RPMI8226 (cell line): ENCODE measurements at places on chromosomes 16 and 17.

GRCh38 chr17:80262291-80262690 is 1.6 kb downstream of the RNF213 start:
- DNase-seq: no peak

DNA sequence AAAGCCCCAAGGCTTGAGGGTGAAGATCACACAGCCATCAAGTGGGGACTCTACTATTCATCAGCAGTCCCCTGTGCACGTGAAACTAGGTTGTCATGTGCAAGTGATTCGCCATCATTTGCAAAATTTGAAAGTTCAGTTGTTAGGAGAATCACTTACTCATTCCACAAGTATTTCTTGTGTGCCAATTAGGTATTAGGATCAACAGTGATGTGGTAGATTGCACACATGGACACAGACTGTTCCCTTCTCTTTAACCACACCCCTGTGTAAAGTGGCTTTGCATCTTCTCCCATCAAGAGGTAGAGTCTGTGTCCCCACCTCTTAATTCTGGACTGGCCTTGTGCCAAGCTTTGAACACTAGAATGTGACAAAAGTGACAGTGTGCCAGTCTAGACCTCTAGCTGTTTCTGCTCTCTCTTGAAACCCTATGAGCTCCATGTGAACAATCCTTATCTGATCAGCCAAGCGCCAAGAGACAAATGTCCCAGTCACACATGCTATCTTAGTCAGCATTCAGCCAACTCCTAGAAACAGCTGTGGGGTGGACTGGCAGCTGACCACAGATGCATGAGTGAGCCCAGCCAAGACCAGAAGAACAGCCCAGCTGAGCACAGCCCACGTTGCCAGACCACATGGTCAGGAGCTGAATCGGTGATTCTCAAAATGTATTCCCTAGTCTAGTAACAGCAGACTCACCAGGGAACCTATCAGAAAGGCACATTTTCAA is 31.5 kb upstream of the SHISA9 start:
- no peak for DNase-seq

GRCh38 chr16:12547608-12547922 is 256.1 kb downstream of the CPPED1 start:
- DNase-seq: no peak

DNA sequence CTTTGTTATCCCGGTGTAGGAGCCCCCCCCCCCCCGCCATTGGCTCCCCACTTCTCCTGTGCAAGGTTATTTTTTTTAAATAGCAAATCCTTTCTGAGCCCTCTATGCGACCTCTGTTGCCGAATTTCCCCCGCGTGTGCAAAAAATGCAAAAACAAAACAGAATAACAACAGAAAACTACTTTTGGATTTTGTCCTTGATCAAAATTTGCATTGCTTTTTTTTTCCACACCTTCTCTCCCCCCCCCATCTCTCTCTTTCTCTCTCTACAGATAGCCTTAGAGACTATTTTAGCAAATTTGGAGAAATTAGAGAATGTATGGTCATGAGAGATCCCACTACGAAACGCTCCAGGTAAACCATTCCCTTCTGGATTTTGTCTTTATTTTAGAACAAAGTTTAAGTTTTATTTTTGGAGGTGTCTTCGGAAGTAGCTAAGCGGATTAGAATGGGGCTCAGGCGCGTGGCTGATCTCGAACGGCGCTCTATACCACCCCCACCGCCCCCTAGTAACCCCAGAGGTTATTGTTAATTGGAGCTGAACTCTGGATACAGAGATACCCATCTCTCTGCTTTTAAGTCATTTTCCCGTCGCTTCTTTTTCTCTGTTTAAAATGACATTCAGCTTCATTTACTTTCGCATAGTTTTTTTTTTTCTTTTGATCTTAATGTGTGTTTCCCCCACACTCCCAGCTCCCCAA is 1.0 kb downstream of the MSI2 start:
- peak; percentile 46 for DNase-seq

DNA sequence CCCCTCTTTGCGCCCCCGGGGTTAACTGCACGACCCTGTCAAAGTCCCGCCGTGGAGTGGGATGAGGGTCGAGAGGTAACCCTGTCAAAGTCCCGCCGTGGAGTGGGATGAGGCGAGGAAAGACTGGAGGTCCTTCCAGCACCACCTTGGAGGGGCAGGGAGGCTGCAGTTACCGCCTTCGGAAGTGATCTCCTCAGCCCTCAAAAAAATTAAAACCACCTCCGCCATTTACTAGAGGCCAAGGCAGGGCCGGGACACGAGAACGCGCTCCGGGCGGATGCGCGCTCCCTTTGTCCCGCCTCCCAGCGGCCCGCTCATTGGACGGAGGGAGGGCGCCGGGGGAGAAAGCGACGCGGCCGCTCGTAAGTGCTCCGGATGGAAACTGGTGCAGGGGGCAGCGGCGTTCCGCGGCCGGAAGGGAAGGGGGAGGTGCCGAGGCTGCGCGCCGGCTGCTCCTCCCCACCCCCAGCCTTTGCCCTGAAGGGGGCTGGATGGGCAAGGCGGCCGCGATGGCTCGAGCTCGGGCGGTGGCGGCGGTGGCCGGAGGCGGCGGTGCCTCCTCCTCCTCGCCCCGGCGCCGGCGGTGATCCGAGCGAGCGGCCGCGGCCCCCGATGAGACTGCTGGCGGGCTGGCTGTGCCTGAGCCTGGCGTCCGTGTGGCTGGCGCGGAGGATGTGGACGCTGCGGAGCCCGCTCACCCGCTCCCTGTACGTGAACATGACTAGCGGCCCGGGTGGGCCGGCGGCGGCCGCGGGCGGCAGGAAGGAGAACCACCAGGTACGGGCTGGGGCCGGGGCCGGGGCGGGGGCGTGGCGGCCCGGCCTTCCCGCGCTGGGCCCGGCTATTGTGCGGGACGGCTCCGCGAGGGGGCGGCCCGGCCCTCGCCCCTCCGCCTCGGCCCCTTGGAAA is at the start of gene METTL9:
METTL9 (plus strand) TSS at position 456 of the 909 bp plus-strand sequence; CDS start at position 613, 157 bp downstream.
- peak; percentile 98 for DNase-seq

DNA sequence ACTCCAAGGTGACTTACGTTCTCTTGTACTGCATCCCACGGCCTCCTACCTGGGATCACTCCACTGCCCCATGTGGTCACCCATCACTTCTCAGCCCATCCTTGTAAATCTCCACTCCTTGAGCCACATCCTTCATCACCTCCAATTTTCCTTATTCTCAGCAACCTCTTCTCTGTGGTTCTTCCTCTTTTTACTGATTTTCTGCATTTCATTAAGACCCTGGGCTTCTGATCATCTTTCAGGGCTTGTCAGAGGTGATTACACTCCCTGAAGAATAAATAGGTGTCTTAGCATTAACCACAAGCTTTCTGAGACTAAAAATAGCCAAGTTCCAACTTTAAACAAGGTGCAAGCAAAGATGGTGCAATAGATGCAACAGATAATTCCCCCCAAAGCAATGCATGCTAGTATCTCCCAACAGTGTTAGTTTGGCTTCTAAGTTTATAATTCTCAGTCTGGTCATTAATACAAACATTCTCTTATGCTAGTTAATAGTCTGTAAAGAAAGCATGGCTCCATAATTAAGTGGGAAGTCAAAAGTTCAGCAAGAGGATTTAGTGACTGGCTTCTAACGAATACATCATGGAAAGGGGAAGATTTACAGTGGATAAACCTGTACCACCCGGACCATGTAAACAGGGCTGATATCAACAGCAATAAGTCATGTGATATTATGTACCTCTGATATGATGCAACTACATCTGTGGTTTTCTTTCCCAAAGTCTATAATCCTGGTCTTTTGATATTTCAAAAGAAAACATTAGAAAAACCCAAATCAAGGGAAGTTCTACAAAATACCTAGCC is 47.4 kb upstream of the FOXJ1 start:
- no peak for DNase-seq

DNA sequence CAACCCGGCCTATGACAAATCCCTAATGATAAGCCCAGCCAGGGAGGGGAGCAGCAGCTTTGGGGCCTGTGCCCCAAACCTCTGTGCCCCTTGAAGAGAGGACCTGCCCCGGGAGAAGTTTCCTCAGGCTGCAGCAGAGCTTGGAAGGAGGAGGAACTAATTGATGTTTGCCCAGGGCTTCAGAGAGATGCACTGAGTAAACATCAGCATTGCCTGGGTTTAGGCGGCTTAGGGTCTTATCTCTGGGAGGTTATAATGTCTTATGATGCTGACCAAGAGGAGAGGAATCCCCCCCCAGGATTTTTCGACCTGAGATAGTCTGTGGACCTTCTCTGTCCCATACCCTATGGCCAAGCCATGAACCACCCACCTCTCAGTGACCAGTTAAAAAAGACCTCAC is 148.7 kb upstream of the SDK2 start:
- DNase-seq: no peak

GRCh38 chr16:89033304-89033703 is 56.3 kb upstream of the CBFA2T3 start:
- DNase-seq: no peak
